ENCODE measurements at places on chromosomes 2 and 18. TPM values are rescaled to one million over a fixed set of nuclear protein-coding genes. Genes with fewer than 3 reads are reported as not detected.

Gene NGEF
- total RNA-seq, result 17.8 TPM

Gene MLPH
- 60.2 TPM for total RNA-seq

Gene NRP2
- 6.7 TPM for total RNA-seq

Gene CXCR4
- total RNA-seq, result 1.1 TPM

Gene CDH19
- total RNA-seq, result not detected

Gene ATP6V1B1
- total RNA-seq, result 0.18 TPM

- no peaks in the 10 kb centered on the region for H3K27me3 ChIP-seq
- H3K4me3 ChIP-seq, result no peak overlapping the region
- no peaks in the 10 kb centered on the region for H3K36me3 ChIP-seq
- no peak for DNase-seq
Observed at GRCh38 chr18:79064228-79064627, 5.0 kb upstream of the ATP9B start.

DNA sequence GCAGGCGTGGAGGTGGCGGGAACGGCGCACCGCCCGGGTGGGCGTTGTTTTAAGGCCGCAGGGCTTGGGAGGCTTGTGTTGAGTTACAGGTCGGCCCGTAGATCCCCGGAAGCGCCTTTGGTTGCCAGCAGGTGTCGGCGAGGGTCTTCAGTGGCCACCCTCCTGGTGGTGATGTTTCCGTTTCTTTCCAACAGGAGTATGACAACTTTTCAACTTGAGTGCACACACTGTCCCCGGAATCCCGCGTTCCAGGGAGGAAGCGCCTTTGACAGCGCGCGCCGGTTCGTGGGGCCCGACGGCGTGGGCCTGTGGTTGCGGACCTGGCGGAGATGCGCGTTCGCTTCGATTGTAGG, 1.0 kb upstream of the HDAC4 start:
- H3K27me3 ChIP-seq, result no peaks in the 10 kb centered on the region
- peak overlapping the region; percentile 92 for H3K27ac ChIP-seq

DNA sequence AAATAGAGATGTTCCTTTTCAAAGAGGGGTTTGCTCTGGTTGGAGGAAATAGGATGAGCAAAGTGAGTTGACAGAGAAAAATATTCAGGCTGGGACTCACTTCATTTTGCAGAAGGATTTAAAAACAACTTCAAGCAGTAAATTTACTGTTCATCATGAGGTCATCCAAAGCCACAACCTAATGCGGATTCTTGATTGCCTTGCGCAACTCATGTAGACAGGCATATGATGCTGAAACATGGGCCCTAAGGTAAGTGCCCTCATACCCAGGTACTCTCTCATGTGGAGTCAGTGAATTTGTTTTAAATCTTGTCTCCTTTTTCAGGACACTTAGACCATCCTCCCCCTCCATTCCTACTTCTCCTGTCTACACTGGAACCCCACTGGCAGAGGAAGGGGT, 51.9 kb upstream of the LYPD1 start:
- H3K4me1 ChIP-seq, result no peaks in the 10 kb centered on the region
- DNase-seq, result no peak
- peaks cover 6% of the 10 kb centered on the region for H3K27me3 ChIP-seq
- no peak overlapping the region for H3K4me3 ChIP-seq

DNA sequence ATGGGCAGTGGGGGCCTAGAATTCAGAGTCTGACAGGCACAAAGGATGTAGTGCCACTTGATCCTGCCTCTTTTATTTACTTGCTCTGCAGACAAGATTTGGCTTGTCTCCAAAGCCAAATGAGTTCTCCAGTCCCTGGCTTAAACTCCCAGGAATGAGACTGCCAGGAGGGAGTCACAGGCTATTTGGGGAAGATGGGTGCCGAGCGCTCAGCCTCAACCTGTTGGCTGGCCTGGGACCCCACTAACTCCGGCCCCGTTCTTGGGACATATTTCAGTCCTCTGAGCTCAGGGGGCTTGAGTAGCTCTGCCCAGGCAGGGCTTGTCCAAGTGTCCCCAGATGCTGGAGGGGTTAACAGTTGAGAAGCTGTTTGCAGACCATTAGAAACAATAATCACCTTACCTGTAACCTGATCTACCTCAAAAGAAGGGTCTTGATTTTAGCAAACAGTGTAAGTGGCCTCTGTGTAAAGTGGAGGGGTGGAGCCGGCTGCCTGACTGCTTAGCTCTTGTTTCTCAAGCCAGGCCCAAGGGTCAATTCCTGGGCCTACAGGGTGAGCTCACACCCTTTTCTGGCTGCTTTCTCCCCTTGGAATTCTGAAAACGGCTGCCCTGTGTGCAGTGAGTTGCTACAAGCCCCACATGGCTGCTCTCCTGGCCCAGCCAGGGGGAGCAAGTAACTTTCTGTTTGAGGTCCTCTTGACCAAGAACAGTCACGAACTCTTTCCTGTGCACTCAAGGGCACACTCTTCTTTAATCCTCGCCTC, 27.1 kb upstream of the FZD5 start:
- no peak overlapping the region for H3K4me3 ChIP-seq
- DNase-seq, result no peak
- H3K4me1 ChIP-seq, result no peaks in the 10 kb centered on the region
- no peaks in the 10 kb centered on the region for H3K27me3 ChIP-seq
- no peaks in the 10 kb centered on the region for H3K36me3 ChIP-seq
- H3K27ac ChIP-seq, result no peak overlapping the region

DNA sequence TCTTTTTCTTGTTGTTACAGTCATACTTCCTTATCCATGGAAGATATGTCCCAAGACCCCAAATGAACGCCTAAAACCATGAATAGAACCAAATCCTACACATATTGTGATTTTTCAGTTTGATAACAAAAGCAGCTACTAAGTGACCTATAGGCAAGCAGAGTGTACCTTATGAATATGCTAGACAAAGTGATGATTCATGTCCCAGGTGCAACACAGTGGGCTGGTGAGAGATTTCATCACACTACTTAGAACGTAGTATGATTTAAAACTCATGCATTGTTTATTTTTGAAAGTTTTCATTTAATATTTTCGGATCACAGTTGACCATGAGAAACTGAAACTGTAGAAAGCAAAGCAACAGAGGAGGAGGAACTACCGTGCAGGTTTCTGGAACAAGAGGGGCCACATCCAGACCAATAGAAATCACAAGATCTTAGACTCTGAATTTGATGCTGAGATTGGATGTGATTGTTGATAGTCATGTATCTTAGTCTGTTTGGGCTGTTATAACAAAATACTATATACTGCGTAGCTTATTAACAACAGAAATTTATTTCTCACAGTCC, 470.8 kb upstream of the VRK2 start:
- H3K27ac ChIP-seq, result no peak overlapping the region
- no peak overlapping the region for H3K4me3 ChIP-seq
- no peak for DNase-seq
- no peaks in the 10 kb centered on the region for H3K36me3 ChIP-seq
- H3K4me1 ChIP-seq, result no peaks in the 10 kb centered on the region

- H3K4me1 ChIP-seq, result peaks cover 64% of the 10 kb centered on the region
- DNase-seq, result no peak
- no peaks in the 10 kb centered on the region for H3K27me3 ChIP-seq
- H3K4me3 ChIP-seq, result no peak overlapping the region
- no peaks in the 10 kb centered on the region for H3K36me3 ChIP-seq
Observed at GRCh38 chr2:172439911-172440310, 12.5 kb downstream of the ITGA6 start.

- no peaks in the 10 kb centered on the region for H3K4me1 ChIP-seq
- no peak overlapping the region for H3K27ac ChIP-seq
- DNase-seq, result no peak
- H3K4me3 ChIP-seq, result no peak overlapping the region
- peaks cover 4% of the 10 kb centered on the region for H3K27me3 ChIP-seq
- H3K36me3 ChIP-seq, result no peaks in the 10 kb centered on the region
Observed at GRCh38 chr2:217905395-217905794, 97.4 kb downstream of the TNS1 start.

DNA sequence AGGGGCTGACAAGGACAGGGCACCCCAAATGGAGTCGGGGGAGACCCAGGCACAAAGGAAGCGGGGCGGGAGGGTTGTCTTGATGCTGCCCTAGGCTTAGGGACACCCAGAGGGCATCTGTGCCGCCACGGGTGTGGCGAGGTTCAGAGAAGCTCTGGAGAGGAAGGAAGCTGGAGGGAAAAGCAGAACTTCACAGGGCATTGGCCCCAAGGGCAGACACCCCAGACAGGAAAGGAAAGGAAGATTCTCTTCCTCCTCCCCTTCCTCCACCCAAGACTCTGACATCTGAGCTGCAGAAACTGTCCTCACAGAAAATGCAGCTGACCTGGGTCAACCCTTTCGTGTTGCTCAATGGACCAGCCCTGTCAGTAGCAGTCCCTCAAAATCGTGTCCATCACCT, 25.6 kb downstream of the DNMT3A start:
- no peak overlapping the region for H3K4me3 ChIP-seq
- DNase-seq, result no peak
- H3K27ac ChIP-seq, result no peak overlapping the region
- no peaks in the 10 kb centered on the region for H3K36me3 ChIP-seq
- H3K4me1 ChIP-seq, result peaks cover 3% of the 10 kb centered on the region
- H3K27me3 ChIP-seq, result no peaks in the 10 kb centered on the region

- H3K27me3 ChIP-seq, result no peaks in the 10 kb centered on the region
- H3K4me3 ChIP-seq, result peak overlapping the region; percentile 61
- no peaks in the 10 kb centered on the region for H3K36me3 ChIP-seq
- DNase-seq, result no peak
Observed at GRCh38 chr2:74552914-74553811, 579 bp downstream of the LOXL3 start.

DNA sequence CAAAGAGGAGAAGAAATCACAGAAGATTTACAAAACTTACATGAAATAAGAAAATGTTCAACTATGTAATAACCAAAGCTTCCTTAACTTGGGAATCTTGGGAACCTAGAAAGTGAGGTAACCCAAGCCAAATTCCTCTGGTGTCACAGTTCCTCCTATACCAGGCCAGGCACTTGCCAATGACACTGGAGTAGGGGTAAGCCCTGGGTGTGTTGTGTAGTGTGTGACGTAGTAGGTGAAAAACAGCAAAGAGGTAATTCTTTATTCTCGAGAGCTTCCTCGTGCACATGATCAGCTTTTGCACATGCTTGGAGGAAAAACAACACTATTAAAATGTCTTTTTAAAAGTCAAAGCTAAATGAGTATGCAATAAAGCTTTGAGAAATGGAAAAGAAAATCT, 118.0 kb downstream of the METTL8 start:
- no peaks in the 10 kb centered on the region for H3K36me3 ChIP-seq
- H3K27ac ChIP-seq, result no peak overlapping the region
- DNase-seq, result no peak
- no peaks in the 10 kb centered on the region for H3K27me3 ChIP-seq
- no peaks in the 10 kb centered on the region for H3K4me1 ChIP-seq
